Stimulated activated CD4-positive, alpha-beta T cell treated with anti-CD3 and anti-CD28 coated beads, Interleukin-2, amount 100 ng/mL, for 24 hours (primary cell): ENCODE measurements at places on chromosomes 16 and 17.

DNA sequence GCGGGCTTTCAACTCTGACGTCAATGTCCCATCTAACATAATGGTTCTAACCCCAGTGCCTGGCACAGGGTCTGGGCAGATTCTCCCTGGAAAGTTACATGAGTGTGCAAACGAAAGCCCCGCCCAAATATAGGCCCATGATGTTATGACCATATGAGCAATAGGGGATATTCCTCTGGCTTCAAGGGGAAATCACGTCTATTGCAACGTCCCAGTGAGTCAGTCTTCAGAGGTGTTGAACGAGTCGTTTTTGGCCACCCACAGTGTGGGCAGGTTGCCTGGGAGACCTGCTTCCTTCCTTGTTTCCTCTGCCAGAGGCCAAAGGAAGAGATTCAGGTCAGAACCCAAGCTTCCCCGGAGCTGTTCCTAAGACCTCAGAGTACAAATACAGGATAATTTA is 30.3 kb downstream of the PIK3R5 start:
- DNase-seq = peak; percentile 69

DNA sequence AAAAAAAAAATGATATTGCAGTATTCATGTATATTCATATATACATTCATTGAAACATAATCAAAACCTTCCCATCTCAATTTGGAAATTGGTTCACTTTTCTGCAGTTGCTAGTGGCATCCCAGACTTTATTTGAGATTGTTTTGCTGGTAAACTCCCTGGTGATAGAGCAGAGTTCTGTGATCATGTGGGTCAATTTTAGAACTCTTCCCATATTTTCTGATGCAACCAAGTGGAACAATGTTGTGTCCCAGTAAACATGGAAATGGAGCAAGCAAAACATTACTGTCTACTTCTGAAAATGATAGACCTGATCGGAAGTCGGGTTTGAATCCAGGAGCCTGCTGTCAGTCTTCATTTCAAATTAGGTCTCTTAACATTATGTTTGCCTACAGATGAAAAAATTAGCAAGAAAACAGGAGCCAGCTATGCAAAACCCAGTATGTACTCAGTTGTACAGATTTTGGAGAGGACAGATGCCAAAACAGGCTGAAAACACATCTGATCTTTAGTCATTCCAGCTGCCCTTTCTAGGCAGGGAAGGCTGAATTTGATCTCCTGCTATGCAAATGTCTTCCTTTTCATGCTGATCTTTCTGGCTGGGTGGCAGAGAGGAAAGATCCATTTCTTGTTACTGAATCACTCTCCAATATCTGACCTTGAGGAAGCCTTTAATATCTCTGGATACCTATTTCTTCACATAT is 786.6 kb upstream of the SOX9 start:
- no peak for DNase-seq

GRCh38 chr16:23729503-23730424 is 16.7 kb upstream of the ERN2 start:
- DNase-seq = no peak

- no peak for DNase-seq
Observed at GRCh38 chr16:77457046-77457445, 22.2 kb upstream of the ADAMTS18 start.

DNA sequence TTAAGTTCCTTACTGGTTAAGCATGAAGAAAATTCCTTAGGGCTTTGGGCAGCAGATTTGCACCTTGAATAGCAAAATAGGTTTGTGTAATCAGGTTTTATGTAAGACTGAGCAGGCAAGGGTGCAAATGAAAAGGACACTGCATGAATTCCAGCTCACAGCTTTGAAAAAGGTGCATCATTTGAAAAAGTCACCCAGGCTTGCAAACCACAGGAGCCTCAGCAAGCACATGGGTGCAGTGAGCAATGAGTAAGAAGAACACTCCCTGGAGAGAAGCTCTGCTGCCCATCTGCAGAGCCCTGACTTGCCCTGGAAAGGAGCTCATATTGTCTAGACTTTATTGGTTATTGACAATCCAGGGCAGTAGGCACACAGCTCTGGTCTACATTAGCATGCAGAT is 165.6 kb upstream of the KCNJ16 start:
- DNase-seq = no peak

- peak; percentile 43 for DNase-seq
Observed at GRCh38 chr16:53457670-53458069, 23.4 kb downstream of the RBL2 start.

- DNase-seq = no peak
Observed at GRCh38 chr16:82034981-82035612, at the start of gene HSD17B2. Gene HSD17B2, plus strand, starts transcription at chr16:82035253. Its CDS starts 172 bp downstream, at chr16:82035425.

DNA sequence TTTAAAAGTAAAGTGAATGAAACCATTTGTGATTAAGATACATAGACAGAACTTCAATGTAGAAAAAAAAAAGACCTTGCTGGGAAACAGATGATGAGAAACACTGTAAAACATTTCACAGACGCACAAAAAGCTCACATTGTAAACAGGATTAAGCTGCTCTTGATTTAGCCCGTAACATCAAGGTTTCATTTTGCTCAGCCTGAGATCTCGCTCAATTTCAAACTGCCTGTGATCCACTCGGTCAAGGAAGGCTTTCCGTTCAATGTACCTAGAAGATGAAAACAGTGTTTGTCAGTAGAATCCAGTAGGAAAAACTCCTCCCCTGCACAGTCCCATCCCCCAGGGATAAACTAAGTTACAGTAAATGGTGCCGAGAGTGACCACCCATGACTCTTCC is 42.3 kb upstream of the BCAR1 start:
- DNase-seq = no peak

DNA sequence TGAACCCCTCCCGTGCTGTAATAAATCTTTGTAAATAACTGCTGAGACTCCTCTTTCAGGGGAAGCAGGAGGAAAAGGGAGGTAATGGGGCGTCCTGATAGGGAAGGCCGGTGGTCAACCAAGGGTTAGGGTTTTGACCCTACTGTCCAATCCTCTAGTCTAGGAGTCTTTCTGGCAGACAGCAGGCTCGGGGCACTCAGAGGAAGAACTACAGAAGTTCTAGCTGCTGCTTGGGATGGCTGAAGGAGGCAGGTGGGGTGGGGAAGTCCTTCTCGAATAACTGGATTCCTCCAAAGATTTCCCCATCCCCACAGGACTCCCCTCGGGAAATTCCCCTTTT is 387 bp upstream of the STARD3 start:
- no peak for DNase-seq

DNA sequence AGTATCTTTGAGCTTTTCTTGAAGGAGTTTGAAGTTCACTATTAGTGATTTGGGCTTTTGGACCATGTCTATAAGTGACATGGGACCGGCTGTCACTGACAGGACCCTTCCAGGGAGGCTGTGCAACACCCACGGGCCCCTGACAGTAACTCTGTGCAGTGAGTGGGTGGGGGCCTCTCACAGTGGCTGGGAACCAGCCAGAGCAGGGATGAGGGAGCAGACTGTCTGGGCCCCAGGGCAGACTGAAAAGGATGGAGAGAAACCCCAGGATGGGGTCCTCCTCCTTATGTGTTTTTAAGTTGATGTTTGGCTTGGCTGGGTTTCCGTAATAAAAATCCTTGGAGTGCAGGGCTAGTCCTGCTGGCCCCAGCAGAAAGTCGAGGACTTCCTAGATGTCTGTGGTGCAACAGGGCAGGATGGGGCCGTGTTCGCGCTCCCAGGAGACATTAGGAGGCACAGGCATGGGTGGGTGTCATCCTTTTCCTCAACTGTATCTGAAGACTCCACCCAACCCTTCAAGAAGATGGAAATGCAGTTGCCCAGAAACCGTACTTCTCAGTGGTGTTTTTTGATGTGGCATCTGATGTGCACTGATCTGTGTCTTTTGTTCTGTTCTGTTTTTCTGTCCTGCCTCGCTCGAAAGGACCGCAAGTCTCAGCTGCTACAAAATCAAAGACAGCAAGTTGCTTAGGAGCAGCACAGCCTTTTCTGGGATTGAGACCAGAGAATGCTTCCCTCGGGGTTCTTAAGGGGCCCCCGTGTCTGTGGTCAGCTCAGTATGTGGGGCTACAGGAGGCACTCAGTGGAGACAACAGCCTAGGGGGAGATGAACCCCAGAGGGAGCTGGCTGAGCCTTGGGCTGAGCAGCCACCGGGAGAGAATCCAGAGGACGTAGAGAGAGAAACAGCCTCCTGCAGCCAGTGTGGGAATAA is 24.2 kb downstream of the PLD6 start:
- peak; percentile 52 for DNase-seq

DNA sequence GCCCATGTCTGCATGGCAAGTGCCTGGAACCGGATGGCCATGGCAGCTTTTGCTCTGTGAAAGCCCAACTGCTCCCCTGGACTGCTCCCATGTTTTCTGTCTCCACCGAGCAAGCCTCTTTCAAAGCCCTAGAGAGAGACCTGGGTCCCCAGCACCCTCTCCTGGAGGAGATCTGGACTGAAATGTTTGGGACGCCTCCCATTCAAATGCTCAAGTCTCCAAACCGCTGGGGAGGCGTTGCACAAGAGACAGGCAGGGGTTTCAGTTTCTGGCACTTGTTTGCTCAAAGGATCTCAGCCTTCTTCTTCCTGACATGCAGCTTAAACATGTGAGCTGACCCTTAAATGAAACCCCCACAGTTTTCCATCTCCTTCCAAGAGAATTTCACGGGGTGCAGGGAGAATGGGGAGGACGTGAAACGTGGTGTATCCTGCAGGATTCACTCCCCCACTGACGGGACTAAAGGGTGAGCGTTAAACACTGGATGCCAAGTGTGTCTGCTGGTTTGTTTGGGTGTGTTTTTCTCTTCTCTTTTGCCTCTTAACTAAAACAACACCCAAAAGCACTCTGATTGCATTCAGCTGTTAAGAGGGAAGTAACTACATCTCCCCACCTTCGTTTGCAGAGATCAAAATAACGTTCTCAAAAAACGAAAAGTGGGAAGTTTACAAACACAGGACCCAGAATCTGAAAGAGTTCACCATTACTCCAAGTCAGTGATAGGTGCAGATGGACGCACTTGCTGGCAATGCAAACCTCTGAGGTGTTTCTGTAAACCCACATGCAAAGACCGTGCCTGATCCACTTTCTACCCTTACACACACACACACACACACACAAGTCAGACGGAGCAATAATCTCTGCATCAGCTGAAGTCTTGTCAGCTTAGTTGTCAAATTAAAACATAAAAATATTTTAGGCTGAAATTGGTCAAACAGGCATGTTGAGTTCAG is 256.9 kb downstream of the C16orf95 start:
- no peak for DNase-seq

- DNase-seq = no peak
Observed at GRCh38 chr16:11164482-11165270, 91.3 kb downstream of the SOCS1 start.

- DNase-seq = no peak
Observed at GRCh38 chr17:60393840-60394723, 2.1 kb upstream of the USP32 start.

DNA sequence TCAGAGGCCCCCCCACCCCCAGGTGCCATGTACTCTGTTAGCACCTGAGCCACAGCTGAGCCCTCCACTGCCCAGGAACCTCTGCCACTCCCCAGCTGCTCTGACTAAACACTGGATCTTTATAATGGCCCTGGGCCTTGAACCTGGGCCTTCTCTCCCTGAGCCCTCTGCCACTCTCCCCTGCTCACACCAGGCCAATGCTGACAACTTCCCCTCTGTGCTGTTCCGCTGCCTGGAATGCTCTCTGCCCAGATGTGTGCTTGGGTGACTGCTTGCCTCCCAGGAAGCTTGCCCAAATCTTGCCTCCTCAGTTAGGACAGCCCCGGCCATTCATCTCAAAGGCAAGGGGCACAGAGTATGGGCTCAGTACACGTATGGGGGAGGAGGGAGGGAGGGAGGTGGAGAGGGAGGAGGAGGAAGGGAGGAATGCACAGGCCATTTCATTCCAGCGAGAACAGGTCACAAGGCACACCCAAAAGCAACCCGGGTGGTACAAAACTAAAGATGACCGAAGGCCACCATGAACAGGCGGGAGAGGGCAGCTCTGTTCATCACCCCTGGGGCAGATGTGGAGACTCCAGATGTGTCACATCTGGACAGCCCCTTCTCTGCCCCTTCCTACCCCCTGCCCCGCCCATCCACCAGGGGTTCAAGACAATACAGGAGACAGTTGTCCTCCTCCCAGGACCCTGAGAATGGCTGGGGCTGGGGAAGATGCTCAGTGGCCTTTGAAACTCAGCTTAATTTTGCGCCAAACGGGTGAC is 15.3 kb upstream of the TNFRSF13B start:
- no peak for DNase-seq

- DNase-seq = no peak
Observed at GRCh38 chr17:65066901-65067300, 10.4 kb upstream of the GNA13 start.

GRCh38 chr17:80833952-80834892 is 157.4 kb upstream of the CHMP6 start:
- no peak for DNase-seq

DNA sequence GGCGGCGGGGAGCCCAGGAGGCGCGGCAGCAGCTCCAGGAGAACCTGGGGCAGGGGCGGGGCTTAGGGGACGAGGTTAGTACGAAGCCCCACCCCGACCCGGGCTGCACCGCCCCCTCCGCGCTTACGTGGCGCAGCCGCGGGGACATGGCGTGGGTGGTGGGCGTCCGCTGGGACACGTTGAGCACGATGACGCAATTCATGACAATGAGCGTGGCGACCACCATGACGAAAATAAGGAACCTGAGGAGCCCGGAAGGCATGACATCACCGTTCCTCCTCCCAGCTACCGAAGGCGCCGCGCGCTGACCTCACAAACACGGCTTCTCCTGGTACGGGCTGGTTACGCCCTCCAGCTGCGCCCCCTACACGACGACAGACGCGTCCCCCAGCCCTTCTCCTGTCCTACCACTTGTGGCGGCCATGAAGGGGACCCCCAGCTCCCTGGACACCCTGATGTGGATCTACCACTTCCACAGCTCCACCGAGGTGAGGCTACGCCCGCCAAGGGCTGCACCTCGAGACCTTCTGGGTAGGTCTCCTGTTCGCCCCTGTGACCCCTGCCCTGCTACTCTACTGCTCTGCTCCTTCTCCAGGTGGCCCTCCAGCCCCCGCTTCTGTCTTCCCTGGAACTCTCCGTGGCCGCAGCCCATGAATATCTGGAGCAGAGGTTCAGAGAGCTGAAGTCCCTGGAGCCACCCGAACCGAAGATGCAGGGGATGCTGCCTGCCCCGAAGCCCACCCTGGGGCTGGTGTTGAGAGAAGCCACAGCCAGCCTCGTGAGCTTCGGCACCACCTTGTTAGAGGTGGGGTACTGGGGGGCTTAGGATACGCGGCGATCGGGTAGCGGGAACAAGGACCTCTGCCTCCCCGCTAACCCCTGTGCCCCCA is at the start of gene C17orf107:
Gene C17orf107, plus strand, starts transcription at position 196 of the 890 bp plus-strand sequence. Its CDS starts 227 bp downstream, at position 423.
- DNase-seq = peak; percentile 97

- no peak for DNase-seq
Observed at GRCh38 chr16:83441517-83441916, 366.3 kb upstream of the HSBP1 start.
